ENCODE measurements at places on chromosomes 7 and 10. TPM values are rescaled to one million over a fixed set of nuclear protein-coding genes. Genes with fewer than 3 reads are reported as not detected.
A peak's percentile ranks its signal among the peaks of the same experiment; 100 is the strongest.

- DNase-seq: peak; percentile 93
Observed at GRCh38 chr7:27165089-27165995, at the start of gene HOXA9. TSS of gene HOXA9 (minus strand) at chr7:27165537. CDS start at chr7:27165457, 80 bp downstream.

GRCh38 chr10:119769886-119770285, 44.0 kb downstream of the INPP5F start:
- DNase-seq: no peak

The FAM25C gene
- polyA plus RNA-seq: not detected

The FZD1 gene
- polyA plus RNA-seq: 53.5 TPM

DNA sequence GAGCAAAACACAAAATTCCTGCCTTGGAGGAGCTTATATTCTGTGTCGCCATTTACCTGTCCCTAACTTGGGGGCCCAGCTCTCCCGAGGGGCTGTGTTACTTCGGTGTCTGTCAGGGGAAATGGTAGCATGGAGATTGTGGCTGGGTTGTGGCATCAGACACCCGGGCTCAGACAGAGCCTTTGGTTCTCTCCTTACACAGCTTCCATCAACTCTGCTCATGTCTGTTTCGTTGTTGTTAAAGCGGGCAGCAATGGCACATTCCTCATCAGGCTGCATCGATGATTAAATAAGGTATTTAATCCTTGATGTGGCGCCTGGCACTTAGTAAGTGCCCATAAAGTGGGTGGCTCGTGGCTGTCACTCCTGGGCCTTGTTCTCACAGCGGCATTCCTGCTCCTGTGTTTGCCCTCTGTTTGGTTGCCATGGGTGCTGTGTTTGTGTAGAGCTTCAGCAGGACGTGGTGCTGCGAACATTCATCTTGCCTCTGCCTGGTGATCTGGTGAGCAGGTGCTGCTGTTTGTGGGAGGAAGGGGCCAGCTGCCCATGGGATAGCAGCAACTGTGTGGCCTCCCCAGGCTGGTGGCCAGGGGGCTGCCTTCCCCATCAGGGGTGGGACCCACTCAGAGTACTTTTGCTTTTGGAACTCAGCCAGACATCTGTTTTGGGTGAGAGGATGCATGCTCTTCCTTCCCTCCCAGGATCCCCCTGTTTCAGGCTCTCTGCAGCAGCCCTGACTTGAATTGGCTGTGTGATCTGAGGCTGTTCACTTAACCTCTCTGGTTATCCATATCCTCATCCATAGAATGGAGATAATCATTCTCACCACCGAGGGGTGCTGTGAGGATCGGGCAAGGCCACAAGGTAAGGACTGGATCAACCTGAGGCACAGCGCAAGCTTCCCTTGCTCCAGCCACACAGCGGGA, 207.2 kb upstream of the SVIL start:
- peak; percentile 35 for DNase-seq

The AMPH gene
- 20.0 TPM for polyA plus RNA-seq

GRCh38 chr10:72417971-72418370, 63.3 kb upstream of the DNAJB12 start:
- DNase-seq: no peak

DNA sequence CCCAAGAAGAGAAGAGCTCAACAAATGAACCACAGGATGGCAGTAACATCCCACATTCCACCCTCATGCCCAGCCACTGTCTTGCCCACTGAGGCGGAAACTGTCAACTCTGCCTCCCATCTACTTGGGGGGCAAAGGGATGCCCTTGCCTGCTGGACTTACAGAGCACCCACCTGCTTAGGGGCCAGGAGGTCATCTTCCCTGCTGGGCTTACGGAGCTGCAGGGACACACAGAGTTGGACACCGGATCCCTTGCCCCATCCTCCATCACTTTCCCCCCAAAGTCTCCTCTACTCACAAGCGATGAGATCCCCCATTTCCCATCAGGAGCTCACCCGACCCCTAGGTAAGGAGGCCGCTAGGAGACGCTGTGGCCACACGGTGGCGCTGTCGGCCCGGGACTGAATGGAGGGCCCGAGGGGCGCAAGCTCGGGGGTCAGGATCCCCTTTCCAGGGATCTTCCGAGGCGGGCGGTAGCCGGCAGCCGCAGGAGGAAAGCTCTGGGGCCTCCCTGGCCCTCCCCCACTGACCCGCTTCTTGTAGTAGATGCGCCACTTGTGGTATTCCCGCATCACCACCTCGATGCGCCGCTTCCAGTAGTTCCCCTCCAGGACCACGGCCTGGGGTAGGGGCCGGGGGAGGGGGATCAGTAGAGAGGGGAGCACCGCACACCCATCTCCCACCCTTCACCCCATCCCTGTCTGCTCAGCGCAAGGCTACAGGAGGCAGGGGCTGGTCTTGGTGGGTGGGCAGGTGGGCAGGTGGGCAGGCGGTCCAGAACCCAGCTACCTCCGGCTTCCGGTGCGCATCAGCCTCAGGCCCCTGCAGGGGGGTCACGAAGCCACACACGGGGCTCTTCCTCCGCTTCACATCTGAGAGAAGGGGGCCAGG, 17.3 kb downstream of the MLXIPL start:
- DNase-seq: peak; percentile 58

DNA sequence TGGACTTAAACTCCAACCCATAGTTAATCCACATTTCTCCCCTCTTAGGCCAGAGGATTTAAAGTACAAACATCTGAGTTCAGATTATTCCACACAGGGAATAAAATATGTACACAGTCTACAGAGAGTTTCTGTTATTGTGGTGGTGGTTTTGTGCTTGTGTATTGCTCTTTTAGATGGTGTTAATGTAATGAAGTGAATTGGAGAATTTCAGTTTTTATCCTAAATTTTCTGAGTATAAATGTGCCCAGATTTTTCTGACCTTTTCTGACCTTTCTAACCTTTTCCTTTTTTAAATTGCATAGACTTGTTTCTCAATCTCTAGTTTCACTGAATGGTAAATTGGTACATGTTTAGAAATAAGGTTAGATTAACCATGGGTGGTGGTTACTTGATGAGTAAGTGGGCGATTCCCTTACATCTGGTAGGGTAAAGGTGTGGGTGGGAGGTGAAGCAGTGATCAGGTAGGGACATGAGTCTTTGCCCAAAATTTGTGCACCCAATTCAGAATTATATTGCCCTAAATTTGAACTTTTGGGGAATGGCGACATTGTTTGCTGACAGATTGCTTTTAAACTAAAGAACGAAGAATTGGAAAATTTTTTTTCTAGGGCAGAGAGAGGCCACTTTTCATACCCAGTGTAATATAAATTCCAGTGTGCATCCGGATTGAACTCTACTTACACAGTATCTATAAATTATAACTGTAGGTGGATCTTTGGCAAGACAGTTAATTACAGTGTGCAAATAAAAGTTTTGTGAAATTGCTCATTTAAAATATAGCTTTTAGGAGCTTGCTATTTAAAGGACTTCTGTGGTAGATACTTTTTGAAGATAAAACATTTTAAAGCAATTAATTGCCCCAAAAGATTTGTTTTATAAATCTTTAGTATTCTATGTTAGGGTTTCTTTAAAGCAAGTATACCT, 62.2 kb downstream of the ST7 start:
- DNase-seq: no peak

DNA sequence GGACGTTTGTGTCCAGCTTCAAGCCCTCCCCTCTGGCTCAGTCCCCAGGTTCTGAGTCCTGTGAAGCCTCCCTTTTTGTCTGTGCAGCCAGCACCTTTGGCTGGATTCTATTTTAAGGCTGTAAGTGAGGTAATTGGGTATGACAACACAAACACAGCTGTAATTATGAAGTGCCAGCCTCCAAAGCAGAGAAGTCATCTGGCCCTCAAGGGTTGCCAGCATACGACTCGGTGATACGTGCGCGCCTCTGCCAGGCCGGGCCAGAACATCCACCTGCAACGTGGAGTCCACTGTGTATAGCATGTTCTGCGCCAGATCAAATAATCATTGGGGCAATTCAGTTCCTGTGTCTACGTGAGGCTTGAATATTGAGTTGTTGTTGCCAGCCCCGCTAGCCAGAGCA, 6.7 kb upstream of the FAM180A start:
- DNase-seq: no peak

DNA sequence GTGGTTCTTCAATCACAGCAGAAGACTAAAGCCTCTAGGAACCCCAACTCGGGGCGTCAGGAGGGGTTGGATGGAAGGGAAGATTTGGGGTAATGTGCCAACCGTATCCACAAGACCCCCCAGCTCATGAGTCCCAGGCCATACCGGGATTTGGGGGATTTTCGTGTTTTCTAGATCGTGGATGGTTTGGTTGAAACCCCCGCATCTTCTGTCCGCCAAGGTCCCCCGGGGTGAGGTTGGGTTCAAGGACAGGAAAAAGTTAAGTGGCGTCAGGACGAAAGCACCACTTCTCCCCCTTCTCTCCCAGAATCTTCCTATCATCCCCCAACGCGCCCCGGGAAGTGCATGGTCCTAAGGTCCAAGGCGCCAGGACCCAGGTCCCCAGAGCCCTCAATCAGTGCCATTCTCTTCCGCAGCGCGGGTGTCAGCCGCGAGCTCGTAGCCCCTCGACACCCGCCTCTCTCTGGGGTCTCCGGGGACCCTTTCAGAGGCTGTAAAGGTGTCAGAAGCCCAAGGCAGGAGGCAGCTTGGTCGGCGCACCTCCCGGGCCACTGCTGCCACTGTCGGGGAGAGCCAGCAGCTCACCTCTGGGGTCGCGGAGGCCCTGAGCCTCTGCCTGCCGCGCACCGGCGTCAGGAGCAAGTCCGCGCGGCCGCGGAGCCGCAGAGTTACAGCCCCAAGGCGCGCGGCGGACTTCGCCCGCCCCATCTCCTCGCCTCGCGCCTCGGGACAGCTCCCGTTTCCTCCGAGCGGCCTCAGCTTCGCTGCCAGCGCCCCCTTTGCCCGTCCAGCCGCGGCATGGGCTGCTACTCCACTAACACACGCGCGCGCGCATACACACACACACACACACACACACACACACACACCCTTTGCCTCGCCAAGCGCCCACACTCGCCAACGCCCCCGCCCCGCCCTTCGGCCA, 1.5 kb downstream of the MKX start:
- DNase-seq: peak; percentile 21

The ZNF277 gene
- 42.6 TPM for polyA plus RNA-seq

GRCh38 chr7:104950754-104951153, 63.3 kb upstream of the KMT2E start:
- DNase-seq: no peak

GRCh38 chr7:69654381-69654780, 56.1 kb downstream of the AUTS2 start:
- DNase-seq: no peak

GRCh38 chr7:151847136-151847535, 29.8 kb downstream of the PRKAG2 start:
- DNase-seq: no peak

DNA sequence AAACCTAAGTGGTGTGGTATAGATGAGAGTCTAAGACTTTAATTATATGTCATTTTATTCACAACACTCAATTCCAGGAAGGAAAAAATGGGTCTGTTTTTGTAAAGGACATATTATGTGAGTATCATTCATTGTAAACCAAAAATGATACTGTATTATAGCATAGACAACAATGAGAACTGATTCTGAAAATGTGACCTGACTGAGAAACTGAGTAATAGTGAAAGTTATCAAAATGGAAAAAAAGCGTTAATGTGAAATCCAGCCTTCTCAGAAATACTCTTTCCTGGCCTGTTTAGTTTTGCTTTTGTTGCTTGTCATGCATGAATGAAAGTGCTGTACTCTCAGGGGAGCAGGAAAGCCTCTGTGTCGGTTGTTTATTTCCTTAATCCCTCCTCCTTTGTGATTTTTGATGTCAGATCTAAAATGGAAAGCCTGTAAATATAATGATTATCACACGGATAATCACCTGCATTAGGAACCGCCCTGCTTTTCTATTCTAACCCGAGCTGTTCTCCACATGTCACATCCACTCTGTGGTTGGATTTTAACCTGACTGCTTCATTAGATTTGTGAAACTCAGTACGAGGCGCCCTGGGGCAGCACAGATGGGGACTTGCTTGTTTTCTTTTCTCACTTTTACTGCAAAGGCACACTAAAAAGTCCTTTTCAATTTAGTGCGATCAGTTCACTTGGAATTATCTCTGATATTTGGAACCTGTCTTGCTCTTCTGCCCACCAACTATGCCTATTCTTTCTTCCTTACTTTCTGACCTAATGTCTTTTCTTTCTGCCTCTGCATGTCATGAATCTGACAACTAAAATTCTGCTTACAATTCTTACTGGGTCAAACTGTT, 240.9 kb upstream of the KAT6B start:
- DNase-seq: peak; percentile 49

GRCh38 chr7:55382251-55382650, 17.1 kb downstream of the LANCL2 start:
- DNase-seq: no peak

The NKX6-2 gene
- 7.3 TPM for polyA plus RNA-seq

DNA sequence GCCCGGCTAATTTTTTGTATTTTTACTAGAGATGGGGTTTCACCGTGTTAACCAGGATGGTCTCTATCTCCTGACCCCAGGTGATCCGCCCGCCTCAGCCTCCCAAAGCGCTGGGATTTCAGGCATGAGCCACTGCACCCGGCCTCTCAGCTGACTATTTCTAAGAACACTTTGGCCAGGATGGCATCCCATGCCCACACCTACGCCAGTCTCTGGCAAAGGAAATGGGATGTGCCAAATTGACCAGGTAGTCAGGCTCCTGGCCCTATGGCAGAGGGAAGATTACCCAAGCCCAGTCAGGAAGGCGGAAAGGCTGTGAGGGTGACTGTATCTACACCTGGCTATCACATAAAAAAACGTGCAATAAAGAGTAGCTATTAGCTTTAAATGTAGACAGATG, 94.1 kb upstream of the DUSP5 start:
- no peak for DNase-seq

The CALHM1 gene
- 0.05 TPM for polyA plus RNA-seq

The DEPP1 gene
- 5.5 TPM for polyA plus RNA-seq

GRCh38 chr10:125859128-125859817, 21.8 kb downstream of the DHX32 start:
- DNase-seq: no peak

The PLA2G12B gene
- polyA plus RNA-seq: 10.4 TPM

The NME8 gene
- not detected for polyA plus RNA-seq

- DNase-seq: no peak
Observed at GRCh38 chr7:35257251-35258124, 3.6 kb upstream of the TBX20 start.

The SPDYE3 gene
- 9.6 TPM for polyA plus RNA-seq

The IL2RA gene
- 0.05 TPM for polyA plus RNA-seq

DNA sequence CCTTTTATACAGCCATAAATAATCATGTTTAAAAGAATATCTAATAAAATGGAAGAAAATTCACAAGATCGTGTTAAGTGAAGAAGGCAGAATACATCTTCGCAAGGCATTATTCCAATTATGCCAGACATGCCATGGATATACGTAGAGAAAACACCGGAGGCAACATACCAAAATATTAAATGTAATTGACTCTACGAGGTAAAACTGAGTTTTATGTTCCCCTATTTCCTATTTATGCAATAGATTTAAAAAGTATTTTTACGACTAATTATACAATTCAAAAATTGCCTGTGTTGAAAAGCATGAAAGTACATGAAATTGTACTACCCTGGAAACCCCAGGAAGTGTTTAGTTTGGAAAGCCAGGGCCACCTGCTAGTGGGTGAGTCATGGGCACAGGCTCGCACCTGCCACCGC, 936 bp upstream of the REPIN1 start:
- no peak for DNase-seq

The CHN2 gene
- polyA plus RNA-seq: 19.0 TPM

GRCh38 chr7:33420311-33420940, 291.1 kb downstream of the BBS9 start:
- no peak for DNase-seq
